ENCODE measurements at places on chromosomes 6 and 20.

- DNase-seq: no peak
Observed at GRCh38 chr6:112539355-112539754, 192.2 kb downstream of the RFPL4B start.

DNA sequence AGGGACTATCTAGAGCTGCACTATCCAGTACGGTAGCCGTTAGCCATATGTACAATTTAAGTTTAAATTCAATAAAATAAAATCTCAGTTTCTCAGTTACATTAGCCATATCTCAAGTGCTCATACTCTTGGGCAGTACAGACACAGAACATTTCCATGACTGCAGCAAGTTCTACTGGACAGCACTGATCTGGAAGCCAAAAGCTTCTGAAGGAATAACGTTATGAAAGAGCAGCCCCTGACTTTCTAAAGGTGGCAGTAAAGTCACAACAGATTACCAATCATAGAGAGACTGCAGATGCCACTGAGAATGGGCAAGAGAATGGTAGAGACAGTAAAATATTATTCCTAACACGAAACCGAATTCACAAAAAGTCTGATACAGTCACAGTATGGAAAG lies 36.8 kb downstream of the NDRG3 start:
- no peak for DNase-seq

- DNase-seq: no peak
Observed at GRCh38 chr6:52641826-52642225, 29.1 kb upstream of the TMEM14A start.

DNA sequence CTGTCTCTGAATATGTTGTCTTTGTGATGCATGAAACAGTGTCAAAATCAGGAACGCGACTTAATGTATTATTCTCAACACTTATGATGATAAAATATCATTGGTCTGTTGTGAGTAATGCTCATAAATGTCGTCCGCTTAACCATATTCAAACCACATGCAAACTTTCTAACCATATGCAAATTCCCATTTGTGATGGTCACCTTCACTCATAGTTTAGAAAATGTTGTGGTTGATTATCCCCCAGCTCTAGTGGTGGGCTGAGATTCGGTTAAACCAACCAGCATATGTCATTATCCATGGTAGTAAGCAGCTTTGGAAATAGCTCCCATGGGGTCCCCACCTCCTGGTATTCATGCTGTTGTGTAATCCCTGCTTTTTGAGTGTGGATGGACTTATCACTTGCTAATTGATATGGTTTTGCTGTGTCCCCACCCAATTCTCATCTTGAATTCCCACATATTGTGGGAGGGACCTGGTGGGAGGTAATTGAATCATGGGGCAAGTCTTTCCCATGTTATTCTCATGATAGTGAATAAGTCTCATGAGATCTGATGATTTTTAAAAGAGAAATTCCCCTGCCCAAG lies 360.0 kb upstream of the TSHZ2 start:
- no peak for DNase-seq

DNA sequence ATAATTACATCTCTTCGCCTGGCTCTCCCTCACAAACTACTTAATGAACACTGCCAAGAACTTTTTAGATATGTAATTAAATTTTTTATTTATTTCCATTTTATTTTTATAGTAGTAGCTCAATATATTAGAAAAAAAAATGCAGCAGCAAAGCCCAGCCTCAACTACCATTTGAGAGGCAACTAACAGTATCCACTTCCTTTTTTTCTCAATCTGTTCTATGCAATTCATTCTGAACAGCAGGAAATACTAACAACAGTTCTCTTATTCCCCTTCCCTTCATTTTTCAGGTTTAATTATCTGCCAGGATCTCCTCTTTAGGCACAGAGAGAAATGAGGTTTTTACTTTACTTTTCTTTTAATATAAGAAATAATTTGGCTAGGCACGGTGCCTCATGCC lies 112.7 kb downstream of the ZNF217 start:
- no peak for DNase-seq
